ENCODE measurements at places on chromosomes 4 and X. TPM values are rescaled to one million over a fixed set of nuclear protein-coding genes. Genes with fewer than 3 reads are reported as not detected.

The MAGEE1 gene
- 6.4 TPM for total RNA-seq

The PROM1 gene
- 0.31 TPM for total RNA-seq

The PHOX2B gene
- total RNA-seq, result 0.10 TPM

The LETM1 gene
- total RNA-seq, result 16.0 TPM

The MAOB gene
- 0.10 TPM for total RNA-seq

The DGKQ gene
- 10.8 TPM for total RNA-seq

All from mononuclear cell (primary cell).